ENCODE measurements at places on chromosomes 5 and 9.

DNA sequence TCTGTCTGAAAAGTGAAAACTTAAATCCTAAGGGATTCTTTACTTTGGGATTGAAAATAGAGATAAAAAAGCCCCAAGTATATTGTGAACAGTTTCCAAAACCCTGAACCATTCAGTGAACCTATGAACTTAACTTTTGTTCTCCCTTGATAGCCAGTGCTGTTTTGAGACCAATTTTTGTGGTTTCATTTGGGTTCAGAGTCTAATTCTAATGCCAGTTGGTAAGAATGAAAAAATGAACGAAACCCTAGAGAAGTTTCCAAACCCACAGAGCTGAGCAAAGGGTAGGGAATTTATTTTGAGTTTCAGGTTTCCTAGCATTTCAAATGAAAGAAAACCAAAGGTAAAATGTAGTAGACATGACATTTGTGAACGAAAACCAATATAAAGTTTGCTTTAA, 1366.8 kb downstream of the EFNA5 start:
- no peak for DNase-seq

- DNase-seq: peak; percentile 27
Measured at GRCh38 chr5:14663734-14664269, 716 bp upstream of the OTULIN start.

DNA sequence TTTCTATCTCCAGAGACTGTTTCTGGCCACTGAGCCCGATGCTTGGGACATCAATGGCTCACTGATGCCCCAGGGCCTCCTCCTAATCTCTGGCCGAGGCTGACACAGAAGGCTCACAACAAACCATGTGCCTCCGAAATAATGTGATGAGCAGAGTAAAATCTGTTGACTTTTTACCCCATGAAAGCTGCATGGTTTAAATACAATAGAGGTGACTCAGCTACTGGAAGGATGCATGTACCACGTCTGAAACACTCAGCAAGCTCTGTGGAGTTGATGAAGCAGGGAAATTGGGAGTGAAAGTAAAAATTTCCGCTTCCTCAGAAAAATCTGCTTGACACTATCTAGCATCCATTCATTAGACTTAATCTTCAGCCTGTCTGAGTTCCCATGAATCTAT, 111.1 kb upstream of the EQTN start:
- DNase-seq: no peak

- DNase-seq: no peak
Measured at GRCh38 chr5:110727025-110727314, 499 bp upstream of the TMEM232 start.

- DNase-seq: no peak
Measured at GRCh38 chr9:133605856-133606707, 3.1 kb downstream of the FAM163B start.

DNA sequence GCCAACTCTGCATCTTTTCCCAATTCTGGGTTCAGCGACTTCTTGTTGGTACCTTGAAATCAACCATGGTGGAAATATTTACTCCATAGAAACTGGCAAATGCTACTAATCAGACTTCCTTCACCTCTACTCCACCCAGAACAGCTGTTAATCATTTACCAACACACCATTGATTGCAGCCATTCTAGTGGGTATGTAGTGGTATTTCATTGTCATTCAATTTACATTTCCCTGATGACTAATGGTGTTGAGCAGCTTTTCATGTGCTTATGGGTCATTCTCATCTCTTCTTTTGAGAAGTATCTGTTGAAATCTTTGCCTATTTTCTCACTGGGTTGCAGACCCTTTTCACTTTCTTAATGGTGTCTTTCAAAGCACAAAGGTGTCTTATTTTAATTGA, 122.4 kb upstream of the MSX2 start:
- DNase-seq: no peak

GRCh38 chr5:1317921-1318565, 23.2 kb upstream of the TERT start:
- no peak for DNase-seq

- DNase-seq: no peak
Measured at GRCh38 chr9:122228191-122228567, 578 bp downstream of the LHX6 start.

All from activated naive CD8-positive, alpha-beta T cell treated with anti-CD3 and anti-CD28 coated beads, Interleukin-2, amount 50 U/mL, for 24 hours (primary cell).